Activated CD4-positive, alpha-beta T cell treated with anti-CD3 and anti-CD28 coated beads for 1 hour (primary cell): ENCODE measurements at places on chromosomes 12 and 14.

- no peak for DNase-seq
Observed at GRCh38 chr14:38469156-38469555, 213.3 kb upstream of the CLEC14A start.

- no peak for DNase-seq
Observed at GRCh38 chr12:125256634-125256936, 191.3 kb downstream of the AACS start.

DNA sequence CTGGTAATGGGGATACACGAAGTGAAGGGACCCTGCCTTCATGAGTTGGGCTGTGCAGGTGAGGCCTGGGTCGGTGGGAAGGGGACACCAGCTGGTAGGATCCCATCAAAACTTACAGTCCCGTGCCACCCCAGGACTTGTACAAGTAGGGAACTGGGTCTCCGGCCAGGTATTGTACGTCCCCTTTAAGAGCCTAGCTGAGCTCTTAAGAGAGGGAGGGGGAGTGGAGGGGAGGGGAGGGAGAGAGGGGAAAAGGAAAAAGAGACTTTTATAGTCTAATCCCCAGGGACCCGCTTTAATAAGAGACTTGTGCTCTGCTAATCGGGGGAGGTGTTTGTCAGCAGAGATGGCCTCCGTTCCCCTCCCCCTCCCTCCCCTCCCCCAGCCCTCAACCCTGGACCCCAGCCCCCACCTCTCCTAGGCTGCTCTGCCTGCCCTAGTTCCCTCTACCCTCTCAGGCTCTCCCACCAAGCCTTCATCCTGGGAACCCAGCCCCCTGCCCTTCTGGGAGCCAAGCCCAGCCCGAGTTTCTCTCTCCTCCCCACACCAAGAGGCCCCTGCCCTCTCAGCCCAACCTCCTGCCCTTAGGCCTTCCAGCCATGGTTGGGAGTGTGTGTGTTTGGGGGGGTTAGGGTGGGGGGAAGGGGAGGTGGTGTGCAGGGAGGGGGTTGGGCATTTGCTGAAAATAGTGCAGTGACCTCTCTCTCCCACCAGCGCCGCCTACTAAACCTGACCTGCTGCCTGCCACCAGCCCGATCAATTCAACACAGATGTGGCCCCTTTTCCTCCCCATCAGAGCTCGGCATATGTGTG is 2.6 kb downstream of the GDF11 start:
- DNase-seq, result no peak

GRCh38 chr12:51826881-51827280 is 21.6 kb downstream of the FIGNL2 start:
- no peak for DNase-seq

- no peak for DNase-seq
Observed at GRCh38 chr14:93799989-93800921, 12.0 kb upstream of the PRIMA1 start.

DNA sequence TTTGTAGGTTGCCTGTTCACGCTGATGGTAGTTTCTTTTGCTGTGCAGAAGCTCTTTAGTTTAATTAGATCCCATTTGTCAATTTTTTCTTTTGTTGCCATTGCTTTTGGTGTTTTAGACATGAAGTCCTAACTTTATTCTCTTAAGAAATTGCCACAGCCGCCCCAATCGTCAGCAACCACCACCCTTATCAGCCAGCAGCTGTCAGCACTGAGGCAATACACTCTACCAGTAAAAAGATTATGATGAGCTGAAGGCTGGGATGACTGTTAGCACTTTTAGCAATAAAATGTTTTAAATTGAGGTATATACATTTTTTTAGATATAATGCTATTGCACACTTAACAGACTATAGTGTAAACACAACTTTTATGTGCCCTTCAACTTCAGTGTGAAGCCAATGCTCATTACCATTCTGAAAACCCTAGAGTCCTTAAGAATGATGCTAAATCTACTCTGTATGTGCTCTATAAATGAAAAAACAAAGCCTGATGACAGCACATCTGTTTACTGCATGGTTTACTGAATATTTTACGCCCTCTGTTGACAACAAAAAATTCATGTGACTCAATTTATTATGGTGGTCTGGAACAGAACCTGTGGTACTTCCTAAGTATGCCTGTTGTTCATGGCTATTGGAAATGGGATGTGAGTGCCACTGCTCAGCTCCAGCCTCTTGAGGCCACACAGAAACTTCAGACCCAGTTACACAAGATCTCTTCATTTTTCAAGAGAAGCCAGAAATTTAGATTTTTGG is 197.4 kb downstream of the DUSP6 start:
- DNase-seq, result no peak

DNA sequence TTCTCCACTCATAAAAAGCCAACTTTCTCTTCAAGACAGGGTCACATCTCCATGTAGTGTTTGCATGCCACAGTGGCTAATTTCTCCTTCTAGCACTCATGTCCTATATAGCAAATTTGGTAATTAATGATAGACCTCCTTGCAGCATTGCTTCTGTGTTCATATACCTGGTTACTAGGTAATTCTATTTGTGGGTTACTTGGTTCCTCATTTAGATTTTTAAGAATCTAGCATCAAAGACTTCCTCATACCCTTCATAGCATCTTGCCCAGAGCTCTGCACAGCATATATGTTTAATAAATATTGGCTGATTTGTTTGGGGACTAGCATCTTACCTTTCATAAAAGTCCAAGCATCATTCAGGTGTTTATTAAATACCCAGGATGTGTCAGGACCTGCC is 152.1 kb downstream of the DUSP6 start:
- DNase-seq, result no peak

GRCh38 chr12:123119808-123120207 is 31.1 kb downstream of the PITPNM2 start:
- no peak for DNase-seq

DNA sequence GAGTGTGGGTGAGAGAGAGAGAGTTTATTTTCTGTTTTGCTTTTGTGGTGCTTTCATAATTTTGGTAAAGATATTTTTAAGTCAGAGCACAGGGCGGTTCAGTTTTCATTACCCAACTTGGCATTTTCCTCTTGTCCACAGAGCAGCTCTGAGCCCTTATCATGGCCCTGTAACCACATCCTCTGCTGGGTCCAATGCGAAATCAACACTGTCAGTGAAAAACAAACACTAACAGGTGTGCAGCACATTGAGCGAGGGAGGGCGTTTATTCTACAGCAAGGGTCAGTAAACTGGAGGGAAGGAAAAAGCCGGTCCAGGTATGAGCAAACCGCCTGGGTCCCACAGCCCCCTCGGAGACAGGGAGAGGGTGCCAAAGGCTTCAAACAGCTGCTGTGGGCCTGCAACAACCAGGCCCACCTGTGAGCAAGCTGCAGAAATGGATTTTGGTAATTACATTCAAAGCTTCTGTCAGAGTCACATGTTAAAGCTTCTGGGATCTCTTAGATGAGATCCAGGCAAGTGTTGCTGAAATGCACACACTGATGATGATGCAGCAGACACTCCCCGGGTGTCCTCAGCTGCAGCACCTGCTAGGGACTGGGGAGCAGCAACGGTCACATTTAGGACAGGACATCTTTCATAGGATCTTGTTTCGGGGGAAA is 132.7 kb upstream of the DYRK2 start:
- no peak for DNase-seq

DNA sequence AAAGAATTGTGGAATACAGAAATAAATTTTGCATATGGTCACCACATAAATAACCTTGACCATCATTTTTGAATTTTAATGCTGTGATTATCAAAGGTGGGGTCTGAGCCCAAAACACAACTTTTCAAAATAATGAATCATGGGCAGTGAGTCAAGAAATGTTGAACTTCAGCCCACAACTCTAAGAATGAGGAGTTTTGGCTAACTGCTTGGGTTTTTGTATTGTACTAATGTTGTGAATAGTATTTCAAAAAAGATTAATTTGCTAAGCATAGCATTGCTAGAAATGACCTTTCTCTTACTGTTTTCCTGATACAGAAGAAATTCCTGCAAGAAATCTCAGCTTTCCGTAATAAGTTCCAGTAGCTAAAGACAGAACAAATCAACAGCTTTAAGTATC is 24.4 kb upstream of the YARS2 start:
- no peak for DNase-seq

GRCh38 chr12:111180426-111181142 is 188.3 kb downstream of the PHETA1 start:
- no peak for DNase-seq

GRCh38 chr12:16600525-16600924 is 5.4 kb downstream of the LMO3 start:
- no peak for DNase-seq

DNA sequence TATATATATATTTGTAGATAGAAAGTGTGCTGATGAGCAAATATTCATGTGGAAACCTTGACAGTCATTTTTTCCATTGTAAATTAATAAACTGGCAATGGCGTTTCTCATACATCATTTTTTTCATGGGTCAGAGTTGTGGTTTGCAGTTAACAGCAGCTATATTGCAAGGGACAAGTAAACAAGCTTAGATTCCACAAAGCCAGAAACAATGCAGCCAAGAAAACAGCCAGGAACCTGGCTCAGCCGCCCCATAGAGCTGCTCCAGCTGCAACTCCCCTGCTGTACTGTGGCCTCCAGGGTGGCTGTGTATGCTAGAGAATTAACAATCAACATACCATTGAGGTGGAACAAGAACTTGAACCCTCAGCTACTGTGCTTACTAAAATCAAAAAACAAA is 298.2 kb downstream of the TMEM132D start:
- DNase-seq, result no peak

GRCh38 chr14:23563473-23564180 is 4.0 kb downstream of the AP1G2 start:
- DNase-seq, result no peak

DNA sequence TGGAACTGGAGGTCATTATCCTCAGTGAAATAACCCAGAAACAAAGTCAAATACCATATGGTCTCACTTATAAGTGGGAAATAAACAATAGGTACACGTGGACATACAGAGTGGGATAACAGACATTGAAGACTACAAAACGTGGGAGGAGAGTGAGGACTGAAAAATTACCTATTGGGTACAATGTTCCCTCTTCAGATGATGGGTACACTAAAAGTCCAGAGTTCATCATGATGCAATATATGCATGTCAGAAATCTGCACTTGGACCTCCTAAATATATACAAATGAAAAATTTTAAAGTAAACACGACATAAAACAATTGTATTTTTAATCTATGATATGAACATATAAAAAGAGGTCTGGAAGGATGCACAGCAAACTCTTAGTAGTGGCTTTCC is 71.2 kb downstream of the SLC38A4 start:
- no peak for DNase-seq
